Suppressor macrophage (primary cell): ENCODE measurements at places on chromosomes 4 and X.
A peak's percentile ranks its signal among the peaks of the same experiment; 100 is the strongest.

DNA sequence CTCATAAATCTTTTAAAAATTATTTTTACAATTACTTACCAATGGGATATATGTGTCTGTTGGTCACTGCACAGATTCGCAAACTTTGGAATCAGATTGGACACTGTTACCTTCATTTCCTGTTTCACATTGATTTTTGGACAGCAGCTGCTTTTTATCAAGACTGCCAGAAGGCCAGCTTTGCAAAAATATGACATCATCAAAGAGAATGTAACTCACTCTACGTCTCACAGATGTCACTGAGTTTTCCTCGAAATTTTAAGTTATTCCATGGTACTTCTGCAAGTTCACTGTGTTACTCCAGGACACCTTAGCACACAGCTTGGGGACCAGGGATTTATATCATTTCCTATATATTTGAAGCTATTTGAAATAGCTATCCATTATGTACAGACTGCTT, 31.8 kb upstream of the MAGEB2 start:
- DNase-seq: no peak

- DNase-seq: no peak
These were observed 201.4 kb downstream of the AASDH start for GRCh38 chr4:56185901-56186300.

DNA sequence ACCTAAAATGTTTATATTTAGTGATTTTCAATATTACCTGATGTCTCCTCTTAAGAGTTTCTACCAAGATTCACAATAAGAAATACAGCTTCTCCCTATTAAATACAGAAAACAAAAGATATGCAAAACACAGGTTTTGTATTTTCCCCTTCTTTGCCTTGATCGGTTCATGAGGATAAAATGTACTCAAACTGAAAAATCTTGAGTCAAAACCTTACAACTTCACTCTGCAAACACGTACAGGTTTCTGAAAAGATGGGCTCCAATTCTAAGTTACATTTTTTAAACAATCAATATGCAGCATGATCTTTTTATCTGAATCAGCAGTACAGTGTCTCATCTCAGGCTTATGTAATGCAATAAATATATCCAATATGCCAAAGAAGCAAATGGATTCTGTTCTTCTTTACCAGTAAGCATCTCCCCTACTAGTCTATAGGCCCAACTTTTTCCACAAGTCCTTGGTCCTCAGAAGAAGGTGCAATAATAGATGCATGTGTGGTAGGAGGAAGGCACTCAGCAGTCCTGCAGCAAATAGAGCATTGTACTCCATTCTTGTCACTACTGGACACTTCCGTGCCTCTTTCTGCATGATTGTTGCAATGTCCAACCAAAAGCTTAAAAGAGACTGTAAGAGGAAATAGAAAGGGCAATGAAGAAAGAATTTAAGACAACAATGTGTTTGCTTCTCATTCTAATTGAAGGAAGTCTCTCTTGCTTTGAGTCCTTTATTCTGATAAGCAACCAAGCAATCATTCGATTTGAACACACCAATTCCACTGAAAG, 3.2 kb downstream of the MAPK10 start:
- no peak for DNase-seq

- no peak for DNase-seq
These were observed 252.5 kb upstream of the CASK start for GRCh38 chrX:42175843-42176242.

DNA sequence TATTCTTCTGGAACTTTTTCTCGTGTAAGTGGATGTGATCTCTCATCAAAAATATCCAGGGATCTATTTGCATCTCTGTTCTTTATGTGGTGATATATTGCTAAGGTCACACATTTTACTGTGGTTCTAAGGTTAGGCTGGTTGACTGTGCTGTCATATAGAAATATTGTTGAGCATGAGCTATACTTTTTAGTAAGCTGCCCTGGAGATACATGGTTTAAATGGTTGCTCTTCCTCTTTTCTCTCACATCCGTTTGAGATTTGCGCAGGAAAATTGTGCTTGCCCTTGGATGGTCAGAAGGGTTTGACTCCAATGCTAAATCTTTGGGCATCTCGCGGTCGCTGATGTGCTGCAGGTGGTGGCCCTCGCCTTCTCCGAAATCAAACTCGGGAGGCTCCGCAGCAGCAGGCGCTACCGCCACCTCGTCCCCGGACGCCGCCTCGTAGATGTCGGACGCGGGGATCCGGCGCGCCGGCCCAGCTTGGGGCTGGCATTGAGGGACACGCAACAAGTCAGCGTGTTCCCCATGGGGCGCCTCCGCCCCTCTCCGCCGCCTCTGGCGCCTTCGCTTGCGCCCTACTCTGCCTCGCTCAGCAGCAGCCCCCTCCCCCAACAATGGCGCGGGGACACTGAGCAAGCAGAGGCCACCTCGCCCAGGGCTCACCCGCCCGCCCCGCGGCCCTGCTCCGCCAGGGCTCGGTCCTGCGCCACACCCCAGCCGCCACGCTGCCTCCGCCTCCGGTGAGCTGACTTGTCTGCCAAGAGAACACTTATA, 154.5 kb downstream of the MSN start:
- peak; percentile 51 for DNase-seq

DNA sequence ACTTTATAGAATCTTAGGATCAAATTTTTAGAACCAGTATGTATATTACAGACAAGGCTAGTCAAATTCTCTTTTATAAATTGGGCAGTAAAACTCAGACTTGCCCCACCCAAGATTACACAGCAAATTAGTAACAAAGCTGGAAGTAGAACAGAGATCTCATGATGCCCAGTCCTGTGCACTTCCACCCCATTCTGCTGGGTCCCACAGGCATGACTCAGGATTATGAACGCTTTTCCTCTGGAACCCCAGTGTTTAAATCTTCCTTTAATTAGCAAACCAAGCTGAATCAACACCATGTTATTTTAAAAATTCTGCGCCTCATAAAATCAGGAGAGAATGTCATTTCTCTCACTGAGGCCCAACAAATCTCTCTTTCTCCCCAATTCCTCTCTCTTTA, 1.5 kb upstream of the IL13RA2 start:
- no peak for DNase-seq

- no peak for DNase-seq
These were observed 250.0 kb upstream of the NDST3 start for GRCh38 chr4:117784266-117784665.

DNA sequence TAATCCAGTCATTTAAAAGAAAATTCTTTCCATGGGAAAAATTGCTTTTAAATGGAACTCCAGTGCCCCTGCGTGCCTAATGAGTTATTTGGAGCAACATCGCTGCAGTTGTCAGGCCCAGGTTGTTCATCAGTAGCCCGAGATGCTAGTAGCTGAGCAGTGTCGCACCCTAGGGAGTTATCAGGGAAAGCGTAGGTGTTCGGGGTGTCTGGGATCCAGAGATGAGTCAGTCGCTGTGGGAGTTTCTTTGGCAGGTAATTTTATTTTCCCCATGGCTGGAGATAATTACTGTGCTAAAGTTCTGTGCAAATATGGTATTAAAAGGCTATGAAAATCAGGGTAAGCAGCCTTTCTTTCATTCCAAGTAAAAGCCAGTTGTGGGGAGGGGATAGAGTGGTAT, 49.4 kb downstream of the ANXA3 start:
- DNase-seq: no peak

GRCh38 chrX:47191331-47191730, 2.3 kb upstream of the UBA1 start:
- DNase-seq: no peak

DNA sequence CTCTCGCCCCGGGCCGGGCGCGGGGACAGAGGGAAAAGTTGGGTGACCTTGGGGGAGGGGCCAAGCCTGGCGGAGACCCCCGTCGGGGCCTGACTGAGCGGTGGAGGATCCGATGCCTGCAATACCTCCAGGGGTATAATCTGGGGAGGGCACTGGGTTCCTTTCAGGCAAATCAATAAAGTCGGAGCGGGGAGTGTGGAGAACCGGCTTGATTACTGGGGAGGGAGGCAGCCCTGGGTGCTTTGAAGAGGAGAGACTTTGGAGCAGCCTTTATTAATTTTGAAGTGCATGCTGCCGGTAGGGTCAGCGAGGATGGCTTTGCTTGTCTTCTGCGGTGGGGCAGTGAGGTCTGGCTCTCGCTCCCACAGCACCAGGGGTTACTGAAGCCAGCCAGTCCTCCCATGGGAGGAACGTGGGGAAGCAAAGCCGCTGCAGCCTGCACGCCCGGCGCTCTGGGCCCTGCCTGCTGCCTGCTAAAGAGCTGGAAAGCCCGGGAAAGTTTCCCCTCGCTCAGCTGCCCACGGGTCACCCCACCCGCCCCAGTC, 403 bp upstream of the LGI2 start:
- DNase-seq: peak; percentile 21

- no peak for DNase-seq
These were observed 107.0 kb downstream of the CT47B1 start for GRCh38 chrX:120768681-120769080.

DNA sequence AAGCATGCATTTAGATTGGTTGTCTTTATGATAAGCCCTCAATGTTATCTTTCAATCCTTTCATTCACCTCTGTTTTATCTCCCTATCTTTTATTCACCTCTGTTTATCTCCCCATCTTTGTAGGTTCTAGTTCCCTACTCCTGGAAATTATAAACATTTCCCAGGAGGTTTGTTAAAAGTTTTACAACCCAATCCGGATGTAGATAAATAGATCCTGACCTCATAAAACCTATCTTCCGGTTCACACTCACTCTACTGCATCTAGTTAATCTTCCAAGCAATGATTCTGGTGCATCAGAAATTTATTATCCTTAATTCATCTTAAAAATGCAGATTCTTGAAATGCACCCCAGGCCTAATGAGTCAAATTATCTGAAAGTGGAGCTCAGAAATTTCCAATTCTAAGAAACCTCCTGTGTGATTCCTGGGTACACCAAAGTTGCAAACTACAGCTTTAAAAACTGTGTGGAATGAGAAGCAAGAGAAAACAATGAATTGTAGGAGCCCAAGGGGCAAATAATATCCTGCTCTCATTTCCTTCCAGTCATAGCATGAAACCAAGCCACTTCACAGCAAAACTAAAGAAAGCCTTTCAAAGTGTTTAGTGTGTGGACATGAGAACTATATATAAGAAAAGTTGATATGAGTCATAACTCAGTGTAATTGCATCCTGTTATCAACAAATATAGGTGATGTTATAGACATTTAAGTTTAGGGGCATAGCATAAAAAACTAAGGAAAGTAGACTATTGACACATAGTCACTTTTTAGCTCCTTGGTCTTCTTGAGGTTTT, 51.1 kb upstream of the UGT8 start:
- DNase-seq: no peak

DNA sequence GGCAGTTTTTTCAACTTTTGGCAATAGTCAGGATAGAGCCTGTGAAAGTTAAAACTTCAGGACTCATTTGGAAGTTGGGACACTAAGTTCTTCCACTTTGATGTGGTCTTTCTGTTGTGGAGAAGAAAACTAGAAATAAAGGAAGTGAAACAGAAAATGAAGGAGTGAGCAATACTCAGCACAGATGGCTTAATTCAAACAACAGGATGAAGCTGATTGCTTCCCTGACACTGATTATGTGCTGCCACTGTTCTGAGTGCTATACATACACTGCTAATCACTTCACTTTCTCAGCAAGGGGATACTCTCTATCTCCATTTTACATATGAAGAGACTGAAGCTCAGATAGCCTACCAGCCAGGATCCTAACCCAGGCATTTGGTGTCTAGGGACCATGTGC, 235.1 kb upstream of the CPEB2 start:
- DNase-seq: peak; percentile 57
